ENCODE measurements at places on chromosomes 4 and X. TPM values are rescaled to one million over a fixed set of nuclear protein-coding genes. Genes with fewer than 3 reads are reported as not detected.

SLC26A1 gene
- total RNA-seq = not detected

UGT2A1 gene
- not detected for total RNA-seq

COX7B2 gene
- total RNA-seq = not detected

GRCh38 chrX:71241301-71241700 lies 12.6 kb downstream of the ZMYM3 start:
- H3K27ac ChIP-seq = no peak overlapping the region
- DNase-seq = no peak
- H3K36me3 ChIP-seq = peaks cover 37% of the 10 kb centered on the region
- no peak overlapping the region for H3K4me3 ChIP-seq

DNA sequence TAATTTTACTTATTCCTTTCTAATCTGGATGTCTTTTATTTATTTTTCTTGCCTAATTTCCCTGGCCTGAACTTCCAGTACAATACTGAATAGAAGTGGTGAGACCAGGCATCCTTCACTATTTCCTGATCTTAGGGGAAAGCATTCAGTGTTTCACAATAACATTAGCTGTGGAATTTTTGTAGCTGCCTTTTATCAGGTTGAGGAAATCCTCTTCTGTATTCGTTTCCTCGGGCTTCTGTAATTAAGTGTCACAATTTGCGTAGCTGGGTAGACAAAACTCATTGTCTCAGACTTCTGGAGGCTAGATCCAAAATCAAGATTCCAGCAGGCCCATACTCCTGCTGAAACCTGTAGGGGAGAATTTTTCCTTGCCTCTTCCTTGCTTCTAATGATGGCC lies 598.4 kb upstream of the FTHL17 start:
- no peaks in the 10 kb centered on the region for H3K4me1 ChIP-seq
- H3K27me3 ChIP-seq = no peaks in the 10 kb centered on the region
- no peak for DNase-seq
- no peak overlapping the region for H3K27ac ChIP-seq

DNA sequence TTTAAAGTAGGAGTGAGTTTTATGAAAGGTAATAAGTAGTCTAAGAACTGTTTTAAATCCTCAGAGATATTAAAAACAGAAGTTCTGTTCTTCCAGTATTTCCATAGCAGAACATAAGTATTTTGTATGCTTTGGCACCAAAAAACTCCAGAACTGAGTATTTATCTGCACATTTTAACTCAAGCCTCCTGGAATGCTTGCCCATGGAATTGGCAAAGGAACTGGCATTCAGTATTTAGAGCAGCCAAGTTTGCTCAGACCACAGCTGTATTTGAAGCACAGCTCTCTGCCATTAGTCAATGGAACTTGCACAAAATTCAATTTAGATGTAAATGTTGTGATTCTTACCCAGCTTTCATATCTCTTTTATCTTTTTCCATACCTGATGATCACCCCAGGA lies 42.2 kb downstream of the NDNF start:
- no peaks in the 10 kb centered on the region for H3K4me1 ChIP-seq
- no peaks in the 10 kb centered on the region for H3K27me3 ChIP-seq
- no peak for DNase-seq

DNA sequence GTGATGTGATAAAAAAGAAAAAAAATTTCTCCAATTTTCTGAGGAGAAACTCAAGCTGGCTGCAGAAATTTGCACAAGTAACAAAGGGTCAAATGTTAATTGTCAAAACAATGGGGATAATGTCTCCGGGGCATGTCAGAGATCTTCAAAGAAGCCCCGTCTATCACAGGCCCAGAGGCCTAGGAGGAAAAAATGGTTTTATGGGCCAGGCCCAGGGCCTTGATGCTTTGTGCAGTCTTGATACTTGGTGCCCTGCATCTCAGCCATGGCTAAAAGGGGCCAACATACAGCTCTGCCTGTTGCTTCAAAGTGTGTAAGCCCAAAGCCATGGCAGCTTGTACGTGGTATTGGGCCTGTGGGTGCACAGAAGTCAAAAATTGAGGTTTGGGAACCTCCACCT lies 961.0 kb downstream of the FAM133A start:
- H3K36me3 ChIP-seq = no peaks in the 10 kb centered on the region
- no peak for DNase-seq
- H3K4me1 ChIP-seq = no peaks in the 10 kb centered on the region
- H3K4me3 ChIP-seq = no peak overlapping the region
- no peak overlapping the region for H3K27ac ChIP-seq

GRCh38 chr4:113553082-113553481 lies 208.5 kb downstream of the CAMK2D start:
- H3K36me3 ChIP-seq = peaks cover 3% of the 10 kb centered on the region
- H3K27ac ChIP-seq = no peak overlapping the region
- H3K4me3 ChIP-seq = no peak overlapping the region
- no peaks in the 10 kb centered on the region for H3K27me3 ChIP-seq
- H3K4me1 ChIP-seq = no peaks in the 10 kb centered on the region
